Type B pancreatic cell (in vitro differentiated cells): ENCODE measurements at places on chromosomes 11 and 22.

DNA sequence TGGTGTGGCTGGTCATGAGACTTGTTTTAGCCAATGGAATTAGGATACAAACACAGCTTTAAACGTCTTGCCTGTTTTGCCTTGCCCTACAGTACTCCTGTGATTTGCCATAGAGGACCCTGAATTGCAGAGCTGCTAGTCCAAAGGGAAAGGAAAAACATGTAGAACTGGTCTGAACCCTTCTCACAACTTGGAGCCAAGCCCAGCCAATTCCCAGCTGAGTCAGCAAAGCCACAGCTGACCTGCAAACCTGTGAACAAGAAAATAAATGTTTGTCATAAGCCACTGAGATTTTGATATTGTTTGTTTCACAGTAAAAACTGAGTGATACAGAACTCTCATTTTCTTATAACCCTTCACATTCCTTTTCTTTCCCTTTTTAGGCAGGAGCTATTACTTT is 360.5 kb upstream of the API5 start:
- H3K4me1 ChIP-seq = no peaks in the 10 kb centered on the region
- no peak overlapping the region for H3K4me3 ChIP-seq
- no peaks in the 10 kb centered on the region for H3K36me3 ChIP-seq
- no peaks in the 10 kb centered on the region for H3K27me3 ChIP-seq
- no peak overlapping the region for H3K27ac ChIP-seq

DNA sequence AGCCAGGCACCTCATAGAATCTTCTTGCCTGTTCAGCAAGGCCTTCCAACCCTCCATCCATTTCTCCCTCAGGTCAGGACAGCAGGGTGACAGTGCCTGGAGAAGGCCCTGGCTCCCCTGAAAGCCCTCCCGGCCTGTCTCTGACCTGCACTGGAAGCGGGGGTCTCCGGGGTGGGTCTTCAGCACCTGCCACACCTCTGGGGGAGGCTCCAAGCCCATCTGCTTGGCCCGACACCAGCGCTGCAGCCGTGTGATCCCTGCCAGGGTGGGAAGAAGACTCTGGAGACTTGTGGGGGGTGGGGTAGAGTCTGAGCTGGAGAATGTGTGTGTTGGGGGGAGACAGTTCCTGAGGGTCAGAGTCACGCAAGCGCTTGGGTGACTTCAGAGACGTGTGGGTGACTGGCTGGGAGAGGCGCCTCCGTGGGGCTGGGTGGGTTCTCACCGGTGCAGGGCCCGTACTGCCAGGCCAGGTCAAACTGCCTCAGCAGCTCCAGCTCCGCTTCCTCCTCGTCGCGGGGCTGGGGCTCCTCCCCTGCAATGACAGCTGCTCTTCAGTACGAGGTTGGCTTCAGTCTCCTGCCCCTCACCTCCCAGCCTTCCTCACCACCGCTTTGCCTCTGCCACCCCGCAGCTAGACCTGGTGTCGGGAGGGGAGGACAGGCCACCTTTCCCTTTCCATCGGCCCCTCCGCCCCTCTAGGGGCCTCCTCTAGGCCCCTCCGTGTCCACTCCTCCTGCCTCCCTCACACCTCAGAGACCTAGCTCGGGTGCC is 615 bp downstream of the POLD4 start:
- no peak for DNase-seq
- no peaks in the 10 kb centered on the region for H3K36me3 ChIP-seq
- peak overlapping the region; percentile 94 for H3K4me3 ChIP-seq
- no peaks in the 10 kb centered on the region for H3K27me3 ChIP-seq
- H3K4me1 ChIP-seq = peaks cover 33% of the 10 kb centered on the region

DNA sequence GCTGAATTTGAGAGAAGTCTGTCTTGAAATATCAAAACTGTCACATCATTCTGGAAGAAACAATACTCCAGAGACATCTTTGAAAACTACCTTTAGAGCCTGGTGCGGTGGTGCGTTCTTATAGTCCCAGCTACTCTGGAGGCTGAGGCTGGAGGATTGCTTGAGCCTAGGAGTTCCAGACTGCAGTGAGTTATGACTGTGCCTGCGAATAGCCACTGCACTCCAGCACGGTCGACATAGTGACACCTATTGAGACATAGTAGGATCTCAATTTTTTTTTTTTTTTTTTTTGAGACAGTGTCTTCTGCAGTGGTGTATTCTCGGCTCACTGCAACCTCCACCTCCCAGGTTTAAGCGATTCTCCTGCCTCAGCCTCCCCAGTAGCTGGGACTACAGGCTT is 11.5 kb upstream of the AIFM3 start:
- H3K4me3 ChIP-seq = no peak overlapping the region
- H3K27me3 ChIP-seq = peaks cover 11% of the 10 kb centered on the region

GRCh38 chr11:43852057-43852636 is 28.5 kb upstream of the ALKBH3 start:
- no peaks in the 10 kb centered on the region for H3K27me3 ChIP-seq
- no peak overlapping the region for H3K4me3 ChIP-seq
- no peaks in the 10 kb centered on the region for H3K4me1 ChIP-seq
- peaks cover 3% of the 10 kb centered on the region for H3K36me3 ChIP-seq
- no peak overlapping the region for H3K27ac ChIP-seq
- no peak for DNase-seq

DNA sequence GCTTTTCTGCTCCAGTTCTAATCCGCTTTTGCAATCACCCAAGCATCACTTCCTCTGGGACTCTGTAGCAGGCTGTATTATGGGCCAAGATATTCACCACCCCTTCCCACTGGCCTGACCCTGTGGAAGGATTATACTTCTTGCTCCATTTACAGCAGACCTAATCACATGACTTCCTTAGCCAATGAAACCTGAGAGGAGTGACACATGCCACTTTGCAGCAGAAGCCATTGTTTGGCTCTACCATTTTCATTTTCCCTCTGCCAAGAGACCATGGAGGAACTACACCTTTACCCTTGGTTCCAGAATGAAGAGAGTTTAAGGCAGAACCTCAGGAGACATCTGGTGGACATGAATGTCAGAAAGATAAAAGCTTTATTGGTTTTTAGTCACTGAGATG is 134.9 kb upstream of the HSD17B12 start:
- no peak overlapping the region for H3K27ac ChIP-seq
- peaks cover 7% of the 10 kb centered on the region for H3K4me1 ChIP-seq
- no peaks in the 10 kb centered on the region for H3K36me3 ChIP-seq

DNA sequence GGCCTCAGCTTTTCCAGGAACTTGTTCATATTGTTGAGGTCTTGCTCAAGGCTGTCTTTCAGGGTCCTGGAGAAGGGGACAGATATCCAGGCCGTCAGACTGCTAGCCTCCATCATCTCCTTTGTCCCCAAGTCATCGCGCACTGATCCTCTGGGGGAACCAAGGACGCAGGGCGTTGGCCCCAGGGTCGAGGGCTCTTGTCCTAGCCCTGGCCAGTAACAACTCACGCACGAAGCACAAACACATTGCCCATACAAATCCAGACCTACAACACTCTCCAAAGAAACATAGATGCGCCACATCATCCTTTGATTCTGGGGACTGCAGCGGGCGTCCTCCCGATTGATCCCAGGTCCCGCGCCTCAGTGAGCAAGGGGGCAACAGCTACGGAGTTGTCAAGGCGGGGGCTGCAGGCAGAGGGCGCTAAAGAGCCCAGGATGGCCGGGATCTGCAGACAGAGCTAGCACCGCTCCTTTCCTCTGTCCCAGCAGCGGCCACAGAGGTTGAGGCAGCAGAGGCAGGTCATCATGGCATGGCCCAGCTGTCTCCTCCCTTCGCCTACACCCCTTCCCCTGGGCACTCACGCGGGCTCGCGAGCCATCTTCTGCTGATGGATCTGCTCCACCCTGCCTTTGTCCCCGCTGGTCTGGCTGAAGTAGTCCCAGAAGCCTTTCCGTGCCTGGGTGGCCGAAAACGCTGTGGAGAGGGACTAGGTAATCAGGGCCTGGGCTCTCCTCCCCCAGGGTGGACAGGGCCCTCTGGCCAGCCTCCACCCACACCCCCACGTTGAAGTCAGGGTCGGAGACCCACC is 472 bp downstream of the APOA5 start:
- H3K4me1 ChIP-seq = peaks cover 21% of the 10 kb centered on the region
- DNase-seq = peak; percentile 86
- H3K27me3 ChIP-seq = peaks cover 3% of the 10 kb centered on the region
- H3K4me3 ChIP-seq = peak overlapping the region; percentile 77
- H3K36me3 ChIP-seq = peaks cover 4% of the 10 kb centered on the region
- peak overlapping the region; percentile 77 for H3K27ac ChIP-seq
